ENCODE measurements at places on chromosomes 2 and 18.

GRCh38 chr2:181348107-181348837 lies 108.9 kb upstream of the ITGA4 start:
- no peak for DNase-seq

DNA sequence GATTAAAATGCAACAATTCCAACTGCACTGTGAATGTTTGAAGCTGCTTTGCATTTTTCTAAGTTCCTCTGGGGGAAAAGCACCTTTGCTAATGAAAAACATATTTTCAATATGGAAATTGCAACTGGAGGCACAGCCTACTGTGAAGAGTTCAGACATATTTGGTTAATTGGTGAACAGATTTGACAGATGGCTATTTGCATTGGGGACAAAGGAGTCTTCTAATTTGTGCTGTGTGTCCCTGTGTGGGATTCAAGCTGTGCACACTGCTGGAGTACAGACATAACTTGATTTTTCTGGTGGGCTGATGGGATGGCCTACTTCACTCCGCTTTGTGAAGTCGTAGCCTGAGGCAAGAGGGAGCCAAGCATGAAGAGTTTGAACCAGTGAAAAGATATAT lies 40.7 kb upstream of the ARHGAP25 start:
- DNase-seq, result no peak

DNA sequence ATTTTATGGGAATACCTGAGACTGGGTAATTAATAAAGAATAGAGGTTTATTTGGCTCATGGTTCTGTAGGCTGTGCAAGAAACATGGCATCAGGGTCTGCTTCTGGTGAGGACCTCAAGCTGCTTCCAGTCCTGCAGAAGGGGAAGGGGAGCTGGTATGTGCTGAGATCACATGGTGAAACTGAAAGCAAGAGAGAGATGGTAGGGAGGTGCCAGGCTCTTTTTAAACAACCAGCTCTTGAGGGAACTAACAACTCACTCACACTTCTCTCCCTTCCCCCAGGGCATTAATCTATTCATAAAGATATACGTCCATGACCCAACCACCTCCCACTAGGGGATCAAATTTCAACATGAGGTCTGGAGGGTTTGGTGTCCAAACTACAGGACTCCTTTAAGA lies 40.1 kb downstream of the AGPS start:
- no peak for DNase-seq

DNA sequence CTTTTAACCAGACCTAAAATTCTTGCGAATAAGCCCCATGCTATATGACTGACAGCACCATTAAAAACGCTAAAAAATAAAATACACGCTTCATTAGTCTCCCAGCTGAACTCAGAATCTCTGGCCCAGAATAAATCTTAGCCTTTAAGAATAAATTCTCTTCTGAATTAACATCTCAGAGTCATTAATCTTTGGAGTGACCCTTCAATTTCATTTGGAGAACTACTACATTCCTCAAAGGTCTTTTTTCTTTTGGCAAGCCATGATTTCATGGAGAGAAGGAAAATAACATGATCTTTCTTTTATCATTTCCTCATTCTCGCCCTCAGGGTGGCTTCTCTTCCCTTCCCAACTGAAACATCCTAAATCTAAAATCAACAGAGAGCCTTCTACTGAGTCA lies 259.0 kb downstream of the AFF3 start:
- DNase-seq, result no peak

- DNase-seq, result no peak
Observed at GRCh38 chr18:77111449-77111848, 21.1 kb downstream of the MBP start.
